ENCODE measurements at places on chromosomes 3 and 15.

DNA sequence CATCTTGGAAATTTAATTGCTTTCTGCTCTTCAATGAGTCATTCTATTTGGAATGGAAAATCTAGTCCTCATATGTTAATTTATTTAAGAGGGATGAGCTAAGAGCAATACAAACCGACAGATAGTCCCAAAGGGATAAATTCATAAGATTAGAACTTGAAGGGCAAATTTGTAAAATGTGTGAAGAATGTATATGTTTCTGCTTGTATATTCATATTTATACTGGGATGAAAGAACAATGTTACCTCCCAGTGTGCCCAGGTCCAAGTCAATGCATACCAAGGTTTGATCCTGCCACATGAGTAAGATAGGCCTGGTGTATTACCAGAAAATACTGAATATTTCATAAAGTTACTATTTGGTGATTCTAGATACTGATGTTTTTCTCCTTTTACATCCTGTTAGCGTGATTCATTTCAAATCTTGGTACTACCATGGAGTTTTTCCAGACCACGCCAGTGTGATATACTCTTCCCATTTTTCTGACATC lies 255.6 kb upstream of the SEMA6D start:
- DNase-seq = no peak

- no peak for DNase-seq
Observed at GRCh38 chr15:96535148-96535547, 204.6 kb downstream of the NR2F2 start.

DNA sequence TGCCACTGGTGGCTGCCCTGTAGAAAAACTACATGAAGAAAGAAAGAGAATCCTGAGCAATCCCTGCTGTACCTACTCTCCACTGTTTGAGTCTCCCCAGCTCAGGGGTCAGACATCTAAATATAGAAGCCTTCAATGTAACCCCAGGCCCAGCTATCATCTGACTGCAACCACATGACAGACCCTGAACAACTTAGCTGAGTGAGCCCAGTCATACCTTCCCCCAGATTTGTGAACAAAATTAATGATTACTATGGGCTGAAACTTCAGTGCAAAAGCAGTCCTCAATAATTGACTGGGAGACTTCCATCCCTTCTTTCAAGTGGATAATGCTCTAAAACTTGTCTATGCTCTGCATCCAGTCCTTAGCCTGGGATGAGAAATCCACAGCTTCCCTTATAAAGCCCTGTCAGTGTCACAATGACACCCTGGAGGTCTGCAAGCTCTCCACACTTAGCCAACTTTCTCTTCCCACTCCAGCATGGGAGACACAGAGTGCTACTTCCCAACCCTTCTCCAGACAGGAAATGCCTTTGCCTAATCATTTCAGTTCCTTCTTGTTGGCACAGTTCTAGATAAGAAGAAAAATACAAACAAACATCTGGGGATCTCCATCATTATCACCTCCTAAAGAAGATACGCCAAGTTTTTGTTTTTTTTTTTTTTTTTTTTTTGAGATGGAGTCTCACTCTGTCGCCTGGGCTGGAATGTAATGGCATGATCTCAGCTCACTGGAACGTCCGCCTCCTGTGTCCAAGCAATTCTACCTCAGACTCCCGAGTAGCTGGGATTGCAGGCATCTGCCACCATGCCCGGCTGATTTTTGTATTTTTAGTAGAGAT lies 198.5 kb upstream of the GADL1 start:
- DNase-seq = no peak

GRCh38 chr3:16728770-16729745 lies 123.8 kb upstream of the DAZL start:
- no peak for DNase-seq

GRCh38 chr3:58572013-58572633 lies 5.1 kb downstream of the FAM107A start:
- DNase-seq = no peak
